RCC 7860 (cell line): ENCODE measurements at places on chromosomes 2 and 18.

DNA sequence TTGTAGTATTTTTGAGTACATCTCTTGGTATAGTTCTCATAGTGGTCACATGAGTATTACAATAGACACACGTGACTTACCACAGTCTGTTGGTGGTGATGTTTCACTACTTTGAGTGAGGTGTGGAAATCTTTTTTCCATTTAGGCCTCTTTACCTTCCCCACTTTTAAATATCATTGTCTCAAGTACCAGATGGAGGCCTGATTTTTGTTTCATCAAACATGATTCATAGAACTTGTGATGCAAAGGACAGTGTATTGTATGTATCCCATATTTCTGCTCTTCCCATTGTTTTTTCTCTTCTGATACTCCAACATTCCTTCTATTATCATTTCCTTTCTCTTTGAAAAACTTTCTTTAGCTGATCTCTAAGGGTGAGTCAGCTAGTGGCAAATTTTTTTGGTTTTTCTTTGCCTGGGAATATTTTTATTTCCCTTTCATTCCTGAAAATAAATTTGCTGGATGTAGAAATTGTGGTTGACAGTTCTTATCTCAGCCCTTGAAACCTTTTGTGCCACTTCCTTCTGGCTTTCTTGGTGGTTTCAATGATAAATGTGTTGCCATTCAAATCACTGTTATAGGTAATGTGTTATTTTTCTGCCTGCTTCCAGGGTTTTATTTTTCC lies 32.8 kb downstream of the RFX8 start:
- DNase-seq: peak; percentile 78

DNA sequence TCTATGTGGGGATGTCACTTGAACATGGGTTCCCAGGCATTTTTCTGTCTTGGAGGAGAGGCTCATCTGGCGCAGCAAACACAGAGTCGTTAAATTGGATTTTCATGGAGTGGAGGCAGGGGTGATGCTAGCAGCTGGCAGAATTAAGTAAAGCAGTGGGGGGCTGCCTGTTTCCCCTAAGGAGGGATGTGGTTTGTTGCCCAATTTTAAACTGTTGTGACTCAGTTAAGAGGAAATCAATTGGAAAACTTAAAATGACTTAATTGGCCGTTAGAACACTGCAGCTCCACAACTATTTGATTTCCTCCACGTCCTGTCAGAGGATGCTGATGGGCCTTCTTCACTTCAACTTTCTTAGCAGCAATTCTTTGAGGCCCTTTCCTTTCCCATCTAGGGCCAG lies 354.1 kb upstream of the ATP5MC3 start:
- DNase-seq: no peak

GRCh38 chr2:119699016-119699606 lies 20.1 kb downstream of the TMEM177 start:
- no peak for DNase-seq

GRCh38 chr2:219439506-219439905 lies 4.9 kb downstream of the SPEG start:
- DNase-seq: no peak

DNA sequence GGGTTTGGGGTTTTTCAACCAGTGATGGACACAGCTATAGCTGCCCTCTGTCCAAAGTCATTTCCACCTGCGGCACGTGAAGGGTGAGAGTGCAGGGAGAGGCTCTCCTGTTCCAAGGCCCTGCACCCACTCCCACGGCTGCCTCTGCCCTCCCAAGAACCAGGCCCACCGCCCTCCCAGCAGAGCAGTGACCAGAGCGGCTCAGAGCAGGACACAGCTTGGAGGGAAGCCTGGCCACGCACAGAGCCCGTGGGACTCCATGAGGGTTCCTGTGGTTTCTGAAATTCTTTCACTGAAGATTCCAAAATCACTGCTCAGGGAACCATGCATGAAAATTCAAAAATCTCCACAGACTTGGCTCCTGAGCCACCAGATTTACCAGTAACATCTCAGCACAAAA lies 67.3 kb upstream of the SALL3 start:
- DNase-seq: no peak
